Inflammatory macrophage treated with lipopolysaccharide for 4 hours (primary cell): ENCODE measurements at places on chromosomes 4 and X.
A peak's percentile ranks its signal among the peaks of the same experiment; 100 is the strongest.

- no peak for DNase-seq
Measured at GRCh38 chr4:179663641-179664429, 2221.6 kb upstream of the AGA start.

GRCh38 chr4:141636771-141637460, 533 bp downstream of the IL15 start:
- DNase-seq: no peak

- DNase-seq: no peak
Measured at GRCh38 chrX:67724359-67725110, 180.7 kb downstream of the AR start.

DNA sequence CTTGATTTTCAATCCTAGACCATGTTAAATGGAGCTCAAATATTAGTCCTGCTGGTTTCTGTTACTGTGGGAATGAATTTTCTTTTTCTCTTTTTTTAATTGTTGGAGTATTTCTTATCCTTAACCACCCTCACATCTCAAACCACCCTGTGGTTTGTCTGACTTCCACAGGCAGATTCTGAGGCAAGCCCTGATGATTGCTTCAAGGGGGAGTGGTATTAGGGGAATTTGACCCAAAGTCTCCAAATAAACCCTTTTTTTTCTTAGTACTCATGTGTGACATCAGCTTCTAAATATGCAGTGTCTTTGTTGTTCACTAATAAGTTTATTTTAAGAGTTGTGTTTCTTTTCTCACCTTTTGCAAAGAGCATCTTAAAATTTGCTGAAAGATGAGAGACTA, 810.3 kb downstream of the IL1RAPL1 start:
- no peak for DNase-seq

DNA sequence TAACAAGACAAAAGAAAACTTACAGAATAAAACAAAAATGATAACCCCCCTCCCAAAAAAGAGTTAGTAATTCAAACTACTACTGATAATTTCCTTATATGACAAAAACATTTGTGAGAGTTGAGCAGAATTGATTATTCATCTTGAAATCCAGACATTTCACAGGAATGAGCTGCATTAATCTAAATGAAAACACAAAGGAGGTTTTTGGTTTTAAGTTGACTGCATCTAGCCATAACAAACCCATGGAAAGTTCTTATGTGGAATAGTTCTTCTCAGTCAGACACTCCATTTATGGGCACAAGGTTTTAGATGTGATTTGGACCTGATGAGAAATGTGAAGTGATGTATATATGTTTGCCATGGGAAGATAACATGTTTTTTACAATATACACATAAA, 95.4 kb downstream of the VCX2 start:
- no peak for DNase-seq

GRCh38 chrX:12770440-12770839, 20.8 kb upstream of the PRPS2 start:
- peak; percentile 24 for DNase-seq

DNA sequence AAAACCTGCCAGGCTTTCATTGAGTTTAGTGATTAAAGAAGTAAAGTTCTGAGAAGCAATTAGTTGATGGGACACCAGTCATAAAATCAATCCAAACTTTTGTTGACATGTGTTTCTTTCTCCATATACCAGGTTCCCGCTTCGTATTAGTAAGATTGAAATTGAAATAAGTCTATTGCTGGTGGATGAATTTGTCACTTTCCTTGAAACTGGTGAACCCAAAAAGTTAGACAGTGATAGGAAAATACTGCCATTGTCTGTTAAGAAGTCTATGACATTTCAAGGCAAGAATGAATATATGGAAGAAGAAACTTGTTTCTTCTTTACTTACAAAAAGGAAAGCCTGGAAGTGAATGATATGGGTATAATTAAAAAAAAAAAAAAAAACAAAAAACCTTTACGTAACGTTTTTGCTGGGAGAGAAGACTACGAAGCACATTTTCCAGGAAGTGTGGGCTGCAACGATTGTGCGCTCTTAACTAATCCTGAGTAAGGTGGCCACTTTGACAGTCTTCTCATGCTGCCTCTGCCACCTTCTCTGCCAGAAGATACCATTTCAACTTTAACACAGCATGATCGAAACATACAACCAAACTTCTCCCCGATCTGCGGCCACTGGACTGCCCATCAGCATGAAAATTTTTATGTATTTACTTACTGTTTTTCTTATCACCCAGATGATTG, at the start of gene CD40LG:
CD40LG (plus strand) TSS at position 482 of the 684 bp plus-strand sequence; CDS start at position 573, 91 bp downstream.
- no peak for DNase-seq

DNA sequence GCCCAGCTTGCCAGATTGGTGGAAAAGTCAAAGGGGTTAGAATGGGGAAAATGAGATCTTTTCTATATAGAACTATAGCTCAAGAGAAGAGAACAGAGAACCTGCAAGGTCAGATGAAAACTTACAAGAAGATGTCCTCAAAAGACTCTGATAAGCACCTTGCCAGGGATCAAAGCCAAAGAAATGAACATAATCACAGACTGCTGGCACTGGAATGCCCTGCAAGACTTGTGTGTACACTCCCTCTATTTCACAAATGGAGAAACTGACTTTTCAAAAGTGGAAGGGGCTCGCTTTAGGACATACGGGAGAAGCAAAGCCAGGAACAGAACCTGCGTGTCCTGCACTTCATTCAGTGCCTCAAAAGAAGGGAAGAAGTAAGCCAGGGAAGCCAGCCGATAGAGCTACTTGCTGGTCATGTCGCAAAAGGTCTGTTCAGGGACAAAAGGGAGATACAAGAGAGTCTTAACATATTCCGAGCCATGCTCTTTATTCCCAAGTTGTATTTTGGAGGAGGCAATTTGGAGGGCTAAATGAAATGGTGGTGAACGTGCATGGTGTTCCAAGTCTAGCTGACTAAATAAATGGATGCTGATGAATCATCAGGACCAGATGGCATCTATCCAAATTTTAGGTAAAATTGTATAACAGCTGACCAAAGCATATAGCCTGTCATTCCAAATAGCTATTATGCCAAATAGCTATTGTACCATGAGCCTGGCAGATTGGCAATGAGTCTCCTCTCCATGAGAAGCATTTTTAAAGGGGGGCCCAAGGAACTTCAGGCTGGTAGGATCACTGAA, 175.6 kb upstream of the GPC4 start:
- DNase-seq: no peak

- DNase-seq: peak; percentile 3
Measured at GRCh38 chr4:174856926-174857800, 28.1 kb upstream of the GLRA3 start.

DNA sequence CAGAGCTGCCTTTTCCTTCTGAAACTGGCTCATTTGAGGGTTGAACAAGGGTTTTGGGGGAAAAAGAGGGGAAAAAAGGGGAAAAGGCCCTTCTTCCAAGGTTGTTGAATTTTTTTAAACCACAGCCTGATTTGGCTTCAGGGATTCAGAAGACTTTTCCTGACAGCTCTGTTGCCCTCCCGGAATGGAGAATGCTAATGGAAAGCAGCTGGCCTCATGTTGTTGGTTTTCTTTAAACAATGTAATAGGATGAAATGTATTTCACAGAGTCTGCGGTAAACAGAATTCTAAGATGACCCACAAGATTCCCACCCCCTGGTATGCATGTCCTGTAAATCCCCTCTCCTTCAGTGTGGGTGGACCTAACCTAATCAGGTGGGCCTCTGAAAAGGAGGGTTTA, 3.3 kb upstream of the KIAA1210 start:
- DNase-seq: no peak

DNA sequence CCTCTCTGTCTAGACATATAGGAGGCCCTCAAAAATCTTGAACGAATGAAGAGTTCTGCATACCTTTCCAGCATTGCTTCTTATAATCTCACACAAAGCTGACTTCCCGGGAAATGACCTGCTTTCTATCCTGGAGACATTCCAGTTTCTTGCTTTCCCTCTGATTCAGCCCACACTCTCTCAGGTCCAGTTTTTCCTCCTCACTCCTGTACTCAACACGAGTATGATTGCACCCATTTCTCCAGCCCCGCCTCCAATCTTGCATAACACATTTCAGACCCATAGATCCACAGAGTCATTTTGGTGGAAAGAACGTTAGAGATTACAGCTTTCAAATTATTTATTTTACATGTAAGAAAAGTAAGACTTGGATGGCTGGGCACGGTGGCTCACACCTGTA, 127.5 kb upstream of the TLR3 start:
- no peak for DNase-seq

- DNase-seq: no peak
Measured at GRCh38 chr4:8585186-8585585, 5.0 kb downstream of the GPR78 start.

- no peak for DNase-seq
Measured at GRCh38 chr4:34723605-34724004, 1520.7 kb downstream of the ARAP2 start.

- no peak for DNase-seq
Measured at GRCh38 chr4:83605744-83606172, 69.8 kb downstream of the GPAT3 start.

DNA sequence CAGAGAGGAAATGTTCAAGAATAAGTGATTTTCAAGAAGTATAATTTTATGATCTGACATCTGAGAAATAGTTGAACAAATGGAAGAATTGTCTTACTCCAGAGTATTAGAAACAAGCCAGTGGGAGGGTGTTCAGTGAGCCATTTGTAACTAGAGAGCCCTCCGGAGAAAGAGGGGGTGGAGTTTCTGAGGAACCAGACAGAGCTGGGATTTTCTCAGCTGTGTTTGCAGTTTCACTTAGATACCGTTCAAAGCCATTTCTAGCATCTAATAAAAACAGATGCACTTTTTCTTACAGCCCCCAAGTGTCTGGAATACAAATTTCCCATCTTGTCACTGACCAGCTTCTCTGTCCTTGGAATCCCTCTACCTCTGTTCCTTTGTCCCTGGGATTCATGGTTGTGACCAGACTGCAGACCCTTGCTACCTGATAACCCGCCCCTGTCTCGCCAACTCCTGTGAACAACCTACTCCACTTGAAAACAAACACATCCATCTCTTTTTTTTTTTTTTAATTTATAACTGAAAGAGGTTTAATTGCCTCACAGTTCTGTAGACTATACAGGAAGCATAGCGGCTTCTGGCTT, 132.8 kb upstream of the KLF3 start:
- DNase-seq: peak; percentile 80

GRCh38 chrX:135520022-135520552, 373 bp upstream of the INTS6L start:
- no peak for DNase-seq

DNA sequence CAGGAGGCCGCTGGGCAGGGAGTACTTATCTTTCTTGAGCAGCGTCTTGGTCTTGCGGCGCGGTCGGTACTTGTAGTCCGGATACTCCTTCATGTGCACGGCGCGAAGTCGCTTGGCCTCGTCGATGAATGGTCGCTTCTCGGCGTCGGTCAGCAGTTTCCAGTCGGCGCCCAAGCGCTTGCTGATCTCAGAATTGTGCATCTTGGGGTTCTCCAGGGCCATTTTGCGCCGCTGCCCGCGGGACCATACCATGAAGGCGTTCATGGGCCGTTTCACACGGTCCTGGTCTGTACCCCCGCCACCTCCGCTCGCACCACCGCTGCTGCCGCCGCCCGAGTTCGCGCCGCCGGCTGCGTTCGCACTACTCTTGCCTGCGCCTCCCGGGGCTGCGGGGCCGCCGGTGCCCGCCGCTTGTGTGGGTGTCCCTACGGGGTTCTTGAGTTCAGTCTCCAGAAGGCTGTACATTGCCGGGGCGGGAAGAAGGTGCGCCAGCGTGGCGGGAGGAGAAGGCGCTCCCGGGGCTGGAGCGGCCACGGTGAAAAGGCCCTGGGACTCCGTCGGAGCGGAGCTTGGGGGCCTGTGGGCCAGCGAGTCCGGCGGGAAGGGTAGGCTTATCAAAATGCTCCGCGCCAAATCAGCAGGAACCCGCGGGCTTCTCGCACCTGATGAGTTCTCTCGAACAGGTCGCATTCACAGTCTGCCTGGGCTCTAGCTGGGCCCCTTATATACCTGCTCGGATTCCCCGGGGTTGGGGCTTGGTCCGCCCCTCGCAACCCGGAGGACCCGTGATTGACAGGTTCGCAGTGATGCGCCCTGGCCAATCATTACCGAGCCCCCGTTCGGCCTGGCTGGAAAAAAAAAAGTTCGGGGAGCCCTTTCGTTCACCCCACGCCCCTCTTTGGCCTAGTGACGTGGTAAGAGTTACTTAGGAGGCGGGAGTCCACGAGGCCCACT, at the start of gene SOX3:
SOX3 (minus strand) TSS at position 699 of the 954 bp plus-strand sequence; CDS start at position 690, 9 bp downstream.
- DNase-seq: no peak

- no peak for DNase-seq
Measured at GRCh38 chr4:113293674-113294073, 244.2 kb downstream of the ANK2 start.

DNA sequence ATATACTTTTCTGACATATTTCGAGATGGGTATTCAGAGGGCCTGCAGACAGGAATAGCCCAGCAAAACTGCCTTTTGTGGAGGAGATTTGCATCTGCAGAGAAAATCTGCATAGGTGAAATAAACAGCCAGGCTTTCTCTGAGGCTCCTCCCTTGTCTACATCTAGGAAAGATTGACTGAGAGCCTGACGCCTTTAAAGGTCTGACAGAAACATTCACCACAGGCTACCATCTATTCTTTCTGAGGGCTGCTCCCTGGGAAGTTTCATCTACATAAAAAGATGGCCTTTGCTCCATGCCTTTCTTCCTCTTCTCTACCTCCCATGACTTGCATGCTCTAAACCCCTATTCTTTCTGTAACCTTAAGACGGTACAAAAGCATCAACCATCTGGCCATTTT, 55.0 kb upstream of the AP1S2 start:
- DNase-seq: no peak

GRCh38 chrX:67289055-67289499, 254.7 kb upstream of the AR start:
- no peak for DNase-seq

DNA sequence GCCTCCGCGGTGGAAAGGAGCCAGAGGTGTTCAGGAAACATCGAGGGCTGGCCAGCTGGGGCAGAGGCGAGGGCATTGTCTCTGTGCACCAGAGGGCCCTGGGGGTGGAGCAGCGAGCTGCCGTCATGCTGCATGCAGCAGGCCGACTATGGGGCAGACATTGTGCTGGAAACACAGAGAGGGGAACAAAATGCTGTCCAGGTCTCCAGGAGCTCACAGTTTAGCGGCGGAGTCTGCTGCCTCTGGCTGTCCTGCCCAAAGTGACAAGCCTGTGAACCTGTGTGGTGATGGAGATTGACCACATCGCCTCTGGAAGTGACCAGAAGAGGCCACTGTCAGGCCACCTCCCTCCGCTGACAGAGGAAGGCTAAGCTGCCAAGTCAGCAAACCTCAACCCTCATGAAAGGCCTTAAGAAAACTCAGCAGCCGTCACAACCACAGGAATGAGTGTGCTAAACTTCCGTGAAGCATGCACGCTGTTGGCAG, 20.1 kb upstream of the SASH3 start:
- DNase-seq: peak; percentile 74

DNA sequence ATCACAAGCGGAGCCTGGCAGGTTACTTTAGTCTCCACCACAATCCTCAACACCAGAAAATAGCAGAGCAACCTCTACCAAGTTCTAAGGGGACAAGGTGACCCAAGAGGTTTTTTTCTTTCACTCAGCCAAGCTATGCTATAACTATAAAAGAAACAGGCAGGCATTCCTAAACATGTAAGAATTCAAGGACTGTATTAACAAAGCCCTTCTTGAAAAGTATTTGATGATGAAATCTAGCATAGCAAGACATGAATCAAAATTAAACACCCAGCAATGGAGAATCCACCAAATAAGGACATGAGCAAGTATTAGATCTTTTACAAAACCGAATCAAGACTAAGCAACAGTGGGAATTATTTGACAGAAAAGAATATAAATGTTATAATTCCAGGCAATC, 25.7 kb upstream of the C1QTNF7 start:
- DNase-seq: no peak

GRCh38 chr4:24655971-24656370, 71.6 kb upstream of the DHX15 start:
- no peak for DNase-seq

GRCh38 chrX:119101168-119101567, 26.4 kb downstream of the KIAA1210 start:
- DNase-seq: no peak

- DNase-seq: peak; percentile 85
Measured at GRCh38 chr4:25007598-25007997, 23.1 kb downstream of the LGI2 start.
